ENCODE measurements at places on chromosomes 2 and 18. TPM values are rescaled to one million over a fixed set of nuclear protein-coding genes. Genes with fewer than 3 reads are reported as not detected.

GRCh38 chr2:238803996-238804870, 43.7 kb upstream of the TWIST2 start:
- H3K27ac ChIP-seq, result no peak overlapping the region
- no peak for DNase-seq
- H3K4me1 ChIP-seq, result no peaks in the 10 kb centered on the region
- no peaks in the 10 kb centered on the region for H3K36me3 ChIP-seq

DNA sequence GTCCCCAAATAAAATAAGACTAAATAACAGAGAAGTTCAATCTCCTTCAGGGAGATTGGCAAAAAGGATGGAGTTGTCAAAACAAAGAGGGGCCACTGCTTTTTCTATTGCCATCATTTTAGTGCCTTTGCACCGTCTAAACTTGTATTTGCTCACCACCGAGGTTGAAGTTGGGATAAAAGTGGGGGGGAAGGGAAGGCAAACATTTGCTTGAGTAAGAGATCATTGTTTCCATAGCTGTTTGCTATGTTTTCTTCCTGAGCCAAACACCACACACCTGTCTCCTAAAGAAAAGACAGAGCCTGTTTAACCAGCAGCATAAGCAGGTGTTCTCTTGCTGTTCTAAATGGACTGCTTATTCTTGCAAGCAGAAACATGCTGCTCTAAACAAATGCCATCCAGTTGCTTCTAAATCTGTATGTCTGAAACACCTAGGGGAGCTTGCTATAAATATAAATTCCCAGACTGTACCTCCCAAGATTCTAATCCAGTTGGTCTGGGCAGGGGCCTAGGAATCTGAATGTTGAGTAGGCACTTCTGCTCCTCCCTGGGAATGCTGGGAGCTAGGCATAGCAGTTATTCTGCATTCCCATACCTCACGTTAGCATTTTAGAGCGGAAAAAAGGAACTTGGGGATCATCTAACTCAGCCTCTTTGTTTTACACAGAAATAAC, 179.4 kb upstream of the ARL4C start:
- no peak overlapping the region for H3K27ac ChIP-seq
- H3K36me3 ChIP-seq, result no peaks in the 10 kb centered on the region
- no peaks in the 10 kb centered on the region for H3K4me1 ChIP-seq
- H3K4me3 ChIP-seq, result no peak overlapping the region
- no peak for DNase-seq
- peaks cover 2% of the 10 kb centered on the region for H3K27me3 ChIP-seq

DNA sequence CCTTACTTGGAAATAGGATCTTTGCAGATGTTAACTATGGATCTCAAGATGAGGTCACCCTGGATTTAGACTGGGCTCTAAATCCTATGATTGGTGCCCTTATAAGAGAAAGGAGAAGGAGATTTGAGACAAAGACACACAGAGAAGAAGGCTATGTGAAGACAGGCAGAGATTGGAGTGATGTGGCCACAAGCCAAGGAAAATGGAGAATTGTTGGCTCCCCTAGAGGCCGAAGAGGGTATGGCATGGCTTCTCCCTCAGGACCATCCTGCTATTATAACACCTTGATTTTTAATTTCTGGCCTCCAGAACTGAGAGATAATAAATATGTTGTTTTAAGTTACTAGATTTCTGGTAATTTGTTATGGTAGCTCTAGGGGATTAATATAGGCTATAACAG, 7.6 kb downstream of the CYBRD1 start:
- no peaks in the 10 kb centered on the region for H3K36me3 ChIP-seq
- no peak overlapping the region for H3K4me3 ChIP-seq
- DNase-seq, result no peak
- H3K27ac ChIP-seq, result no peak overlapping the region
- H3K4me1 ChIP-seq, result no peaks in the 10 kb centered on the region

- no peak overlapping the region for H3K27ac ChIP-seq
- H3K36me3 ChIP-seq, result no peaks in the 10 kb centered on the region
- H3K4me1 ChIP-seq, result no peaks in the 10 kb centered on the region
- H3K27me3 ChIP-seq, result peaks cover 5% of the 10 kb centered on the region
- H3K4me3 ChIP-seq, result no peak overlapping the region
These were observed 36.0 kb downstream of the PAIP2B start for GRCh38 chr2:71190656-71191569.

DNA sequence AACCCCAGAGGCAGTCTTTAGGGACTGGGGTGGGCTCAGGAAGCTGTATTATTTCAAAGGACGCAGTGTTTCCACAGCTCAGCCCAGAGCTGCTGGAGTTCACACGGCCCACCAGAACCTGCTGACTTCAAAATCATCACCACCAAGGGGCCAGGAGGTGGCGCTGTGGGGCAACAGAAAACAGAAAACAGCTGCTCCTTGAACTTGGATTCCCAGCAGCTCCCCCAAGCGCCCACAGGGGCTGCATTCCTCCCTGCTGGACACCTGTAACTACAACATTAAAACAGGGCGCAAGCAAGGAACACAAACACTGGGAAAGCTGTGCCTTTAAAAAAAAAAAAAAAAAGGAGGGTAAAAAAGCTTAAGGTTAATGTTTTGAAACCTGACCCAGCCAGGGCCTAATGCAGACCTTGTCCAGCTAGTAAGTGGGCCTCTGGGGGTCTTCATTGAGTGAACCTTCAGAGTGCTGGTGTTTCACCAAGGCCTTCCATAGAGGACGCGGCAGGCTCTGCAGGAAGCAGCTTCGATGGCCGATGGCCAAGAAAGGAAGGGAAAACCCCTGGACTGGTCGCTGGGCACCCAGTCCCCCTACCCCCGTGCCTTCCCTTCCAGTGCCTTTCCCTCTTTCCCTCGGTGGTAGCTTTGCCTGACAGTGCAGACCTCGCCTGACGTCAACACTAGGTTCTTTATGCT, 25.9 kb downstream of the MLPH start:
- H3K27ac ChIP-seq, result no peak overlapping the region
- H3K4me1 ChIP-seq, result no peaks in the 10 kb centered on the region

DNA sequence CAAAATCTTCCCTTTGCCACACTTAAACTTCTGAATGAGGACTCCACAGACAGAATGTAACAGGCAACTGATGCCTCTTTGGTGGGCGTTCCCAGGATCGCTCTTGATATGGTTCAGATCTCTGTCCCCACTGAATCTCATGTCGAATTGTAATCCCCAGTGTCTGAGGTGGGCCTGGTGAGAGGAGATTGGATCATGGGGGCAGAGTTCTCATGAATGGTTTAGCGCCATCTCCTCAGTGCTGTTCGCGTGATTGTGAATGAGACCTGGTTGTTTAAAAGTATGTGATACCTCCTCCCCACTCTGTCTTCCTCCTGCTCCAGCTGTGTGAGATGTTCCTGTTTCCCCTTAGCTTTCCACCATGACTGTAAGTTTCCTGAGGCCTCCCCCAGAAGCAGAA, 111.1 kb upstream of the SLC66A3 start:
- H3K27me3 ChIP-seq, result peaks cover 11% of the 10 kb centered on the region
- H3K36me3 ChIP-seq, result no peaks in the 10 kb centered on the region
- no peak overlapping the region for H3K27ac ChIP-seq
- no peaks in the 10 kb centered on the region for H3K4me1 ChIP-seq
- H3K4me3 ChIP-seq, result no peak overlapping the region

GRCh38 chr2:37851428-37851827, 73.7 kb upstream of the RMDN2 start:
- no peak overlapping the region for H3K4me3 ChIP-seq
- H3K36me3 ChIP-seq, result no peaks in the 10 kb centered on the region
- no peak for DNase-seq
- H3K27ac ChIP-seq, result no peak overlapping the region
- no peaks in the 10 kb centered on the region for H3K27me3 ChIP-seq
- peaks cover 5% of the 10 kb centered on the region for H3K4me1 ChIP-seq

GRCh38 chr2:98805412-98806171, 74.7 kb upstream of the MGAT4A start:
- H3K36me3 ChIP-seq, result no peaks in the 10 kb centered on the region
- no peak for DNase-seq
- H3K27ac ChIP-seq, result no peak overlapping the region
- peaks cover 16% of the 10 kb centered on the region for H3K4me1 ChIP-seq
- H3K27me3 ChIP-seq, result peaks cover 8% of the 10 kb centered on the region

DNA sequence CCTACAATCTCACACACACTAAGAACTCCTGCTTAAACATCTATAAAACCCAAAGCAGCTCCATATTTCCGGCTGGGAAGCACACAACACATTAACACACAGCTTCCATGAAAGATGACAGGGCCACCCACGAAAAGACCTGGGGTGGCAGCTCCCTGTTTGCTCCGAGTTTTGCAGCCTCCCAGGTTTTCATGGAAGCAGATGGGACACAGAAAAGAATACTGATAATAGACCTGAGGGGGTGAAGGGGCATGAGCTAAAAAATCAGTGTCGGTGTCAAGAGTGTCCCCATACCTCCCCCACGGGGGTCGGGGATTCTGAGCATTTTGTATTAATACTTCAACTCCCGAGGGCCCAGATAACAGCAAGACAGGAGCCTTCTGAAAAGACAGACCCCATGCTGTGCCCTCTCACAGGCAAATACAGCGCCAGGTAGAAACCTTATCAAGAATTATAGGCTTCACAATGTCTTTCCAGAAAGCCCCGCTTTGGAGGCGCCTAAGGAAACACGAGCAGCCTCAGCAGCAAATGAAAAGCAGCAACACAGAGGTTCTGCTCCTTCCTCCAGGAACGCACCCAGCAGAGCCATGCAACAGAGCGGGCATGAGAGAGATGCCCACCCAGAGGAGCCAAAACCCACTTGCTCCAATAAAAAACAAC, 50.5 kb downstream of the ZNF516 start:
- no peak overlapping the region for H3K27ac ChIP-seq
- DNase-seq, result no peak
- H3K27me3 ChIP-seq, result peaks cover 6% of the 10 kb centered on the region
- no peaks in the 10 kb centered on the region for H3K36me3 ChIP-seq
- H3K4me3 ChIP-seq, result no peak overlapping the region

DNA sequence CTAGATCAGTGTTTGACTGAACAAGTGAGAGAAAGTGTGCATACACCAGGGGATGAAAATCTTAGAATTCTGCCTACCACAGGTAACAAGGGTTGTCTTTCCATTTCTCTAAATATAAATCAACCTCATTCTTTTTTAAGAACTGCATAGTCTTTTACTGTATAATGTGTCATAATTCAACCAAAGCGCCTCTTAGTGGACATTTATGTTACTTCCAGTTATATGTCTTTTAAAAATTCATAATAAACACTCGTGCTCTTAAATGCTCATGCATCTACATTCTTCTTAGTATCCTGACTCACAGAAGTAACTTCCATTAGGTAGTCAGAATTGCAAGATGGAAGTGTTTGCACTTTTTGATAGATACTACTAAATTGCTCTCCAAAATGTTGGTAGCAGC, 76.2 kb downstream of the CHRNA1 start:
- no peaks in the 10 kb centered on the region for H3K36me3 ChIP-seq
- no peak for DNase-seq
- no peak overlapping the region for H3K27ac ChIP-seq

- peak overlapping the region; percentile 88 for H3K4me3 ChIP-seq
- peak; percentile 85 for DNase-seq
- no peaks in the 10 kb centered on the region for H3K27me3 ChIP-seq
- H3K4me1 ChIP-seq, result peaks cover 89% of the 10 kb centered on the region
These were observed 52.2 kb upstream of the CAB39 start for GRCh38 chr2:230660294-230661060.

DNA sequence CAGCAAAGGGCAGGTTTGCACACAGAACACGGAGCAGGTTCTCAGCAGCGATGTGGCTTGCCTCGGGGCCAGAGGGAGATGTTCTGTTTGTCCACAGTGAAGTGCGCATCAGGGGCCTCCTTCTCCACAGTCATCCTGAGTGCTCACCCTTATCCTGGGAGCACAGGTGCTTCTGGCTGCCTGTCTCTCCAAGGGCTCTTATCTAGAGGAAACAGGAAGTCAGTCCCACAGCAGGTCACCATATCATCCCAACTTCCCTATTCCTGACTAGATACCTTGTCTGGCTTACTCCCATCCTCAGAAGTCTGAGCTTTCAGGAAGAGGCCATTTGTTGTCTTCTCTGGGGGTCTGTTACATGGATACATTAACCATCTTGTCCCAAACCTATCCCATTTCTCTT, at the start of gene CD207:
CD207 (minus strand) TSS at position 174 of the 400 bp plus-strand sequence; CDS start at position 134, 40 bp downstream.
- H3K27me3 ChIP-seq, result no peaks in the 10 kb centered on the region
- no peaks in the 10 kb centered on the region for H3K4me1 ChIP-seq
- DNase-seq, result no peak
- no peak within 1 kb of the TSS for H3K27ac ChIP-seq

DPP4 gene
- total RNA-seq, result 65.4 TPM

NAT8 gene
- total RNA-seq, result not detected

INHBB gene
- total RNA-seq, result not detected

AGPS gene
- total RNA-seq, result 76.7 TPM

DSG4 gene
- not detected for total RNA-seq

TMEM163 gene
- not detected for total RNA-seq

NOTO gene
- total RNA-seq, result not detected

RRM2 gene
- 378 TPM for total RNA-seq

CEP76 gene
- 16.3 TPM for total RNA-seq
